Astrocyte (in vitro differentiated cells and primary cell): ENCODE measurements at places on chromosomes 12 and 14. TPM values are rescaled to one million over a fixed set of nuclear protein-coding genes. Genes with fewer than 3 reads are reported as not detected.

LYSET gene
- total RNA-seq, result 9.1 and 9.8 TPM in 2 replicates

ANG gene
- 4.0 and 5.2 TPM in 2 replicates for total RNA-seq

GRCh38 chr12:68450947-68451260, 118.7 kb upstream of the MDM1 start:
- no peak overlapping the region for H3K4me3 ChIP-seq
- no peaks in the 10 kb centered on the region for H3K27me3 ChIP-seq
- H3K4me1 ChIP-seq, result peaks cover 13% of the 10 kb centered on the region
- H3K27ac ChIP-seq, result no peak overlapping the region
- no peak for DNase-seq

GRCh38 chr14:76502638-76503037, 126.7 kb downstream of the ESRRB start:
- H3K27ac ChIP-seq, result no peak overlapping the region
- DNase-seq, result no peak
- H3K27me3 ChIP-seq, result no peaks in the 10 kb centered on the region
- no peak overlapping the region for H3K4me3 ChIP-seq
- no peaks in the 10 kb centered on the region for H3K4me1 ChIP-seq
- H3K36me3 ChIP-seq, result no peaks in the 10 kb centered on the region

GRCh38 chr14:96481731-96482314, 20.4 kb upstream of the PAPOLA start:
- H3K4me3 ChIP-seq, result no peak overlapping the region
- H3K27ac ChIP-seq, result no peak overlapping the region
- H3K36me3 ChIP-seq, result no peaks in the 10 kb centered on the region
- DNase-seq, result no peak
- H3K27me3 ChIP-seq, result no peaks in the 10 kb centered on the region
